ENCODE measurements at places on chromosomes 7 and 10.

GRCh38 chr10:10320956-10321355, 696.7 kb upstream of the CELF2 start:
- no peak for DNase-seq

- DNase-seq: no peak
Measured at GRCh38 chr10:26499426-26499825, 61.3 kb downstream of the APBB1IP start.

DNA sequence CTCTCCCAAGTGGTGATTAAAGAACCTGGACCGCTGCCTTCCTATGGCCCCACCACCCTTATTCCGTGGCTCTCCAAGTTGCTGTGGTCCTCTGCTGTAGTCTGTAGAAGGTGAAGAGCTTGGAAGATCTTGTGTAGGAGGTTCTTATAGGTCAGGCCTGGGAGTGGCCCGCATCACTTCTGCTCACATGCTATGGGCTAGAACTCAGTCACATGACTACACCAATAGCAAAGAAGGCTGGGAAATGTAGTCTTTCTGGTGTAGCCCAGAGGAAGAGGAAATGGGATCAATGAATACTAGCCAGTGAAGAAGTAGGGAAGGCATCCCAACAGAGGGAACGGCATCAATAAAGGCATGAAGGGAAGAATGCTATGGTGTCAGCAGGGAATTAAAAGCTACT, 41.3 kb upstream of the AOAH start:
- no peak for DNase-seq

DNA sequence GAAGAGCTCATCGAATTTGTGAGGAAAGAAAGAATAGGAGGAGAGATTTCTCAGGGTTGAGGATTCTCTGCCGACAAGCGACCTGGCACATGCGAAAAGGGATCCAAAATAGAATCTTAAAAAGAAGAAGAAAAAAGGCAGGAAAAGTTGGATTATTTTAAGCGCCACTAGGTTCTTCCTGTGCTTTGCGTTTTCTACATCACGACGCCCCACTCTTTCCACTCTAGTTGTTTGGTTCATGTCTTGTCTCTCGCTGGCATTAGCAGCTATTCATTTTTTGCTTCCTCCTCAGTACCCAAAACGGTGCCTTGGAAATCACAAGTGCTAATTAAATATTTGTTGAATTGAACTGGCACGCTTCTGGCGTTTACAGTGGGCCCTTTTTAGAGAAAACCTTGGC, 674 bp upstream of the FRA10AC1 start:
- DNase-seq: no peak

- DNase-seq: no peak
Measured at GRCh38 chr7:3371601-3372000, 70.5 kb downstream of the SDK1 start.

- no peak for DNase-seq
Measured at GRCh38 chr10:88168171-88169036, 305.0 kb downstream of the PTEN start.

- DNase-seq: no peak
Measured at GRCh38 chr7:27617651-27618381, 44.9 kb downstream of the HIBADH start.

GRCh38 chr10:116620423-116621400, at the start of gene PNLIPRP2:
Gene PNLIPRP2 (plus strand): TSS chr10:116620953.
- no peak for DNase-seq

- DNase-seq: no peak
Measured at GRCh38 chr7:31492086-31492485, 21.8 kb upstream of the ITPRID1 start.

DNA sequence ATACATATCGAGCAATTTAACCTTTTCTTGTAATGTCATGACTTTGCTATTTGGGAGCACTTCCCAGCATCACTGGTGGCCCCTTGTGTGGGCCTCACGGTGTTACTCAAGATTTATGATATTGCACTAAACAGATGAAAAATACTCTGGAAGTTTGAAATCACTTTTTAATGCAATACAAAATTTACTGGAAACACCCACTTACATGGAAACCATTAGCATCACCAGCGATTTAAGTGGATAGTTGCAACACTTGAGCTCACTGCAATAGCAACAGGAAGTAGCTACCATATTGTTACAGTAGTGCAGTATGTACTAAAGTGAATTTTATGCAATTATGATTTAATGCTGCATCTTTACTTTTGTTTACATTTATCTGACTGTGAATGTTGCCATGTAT, 184.4 kb downstream of the MDFIC start:
- DNase-seq: no peak
